Esophagus mucosa (tissue), 1 donor: ENCODE measurements at places on chromosomes 1 and 21. TPM values are rescaled to one million over a fixed set of nuclear protein-coding genes. Genes with fewer than 3 reads are reported as not detected.

GRCh38 chr21:35343046-35343819 is 294.1 kb upstream of the RUNX1 start:
- ATAC-seq: no peak

DNA sequence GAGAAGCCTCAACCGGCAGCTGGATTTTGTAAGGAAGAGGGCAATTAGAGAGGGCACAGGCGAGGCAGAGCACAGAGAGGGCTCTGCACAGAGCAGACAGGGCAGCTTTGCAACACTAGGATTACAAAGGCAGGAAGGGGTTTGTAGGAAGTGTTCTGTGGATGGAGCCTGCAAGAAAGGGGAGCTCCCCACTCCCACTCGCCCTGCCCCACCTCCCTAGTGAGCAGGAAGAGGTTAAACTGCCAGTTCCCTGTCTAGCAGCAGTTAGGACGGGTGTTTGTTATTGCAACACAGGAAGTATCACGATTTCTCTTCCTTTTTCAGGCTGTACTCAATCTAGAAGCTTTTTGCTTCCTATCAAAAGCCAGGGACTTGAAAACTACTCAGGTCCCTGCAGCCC is 63.3 kb upstream of the LRRC8D start:
- ATAC-seq: peak; percentile 46

The SYT2 gene
- total RNA-seq: not detected

The CRP gene
- not detected for total RNA-seq

The SELE gene
- 0.56 TPM for total RNA-seq

GRCh38 chr1:234858722-234859121 is 248.7 kb upstream of the IRF2BP2 start:
- no peak for ATAC-seq

GRCh38 chr1:176379626-176380339 is 83.2 kb upstream of the PAPPA2 start:
- ATAC-seq: no peak

- no peak for ATAC-seq
Observed at GRCh38 chr1:20069874-20070273, at the start of gene PLA2G5. Gene PLA2G5, plus strand, starts transcription at chr1:20070194. Its CDS starts 14,637 bp downstream, at chr1:20084831.

- no peak for ATAC-seq
Observed at GRCh38 chr1:53025034-53025768, 36.8 kb upstream of the PODN start.

DNA sequence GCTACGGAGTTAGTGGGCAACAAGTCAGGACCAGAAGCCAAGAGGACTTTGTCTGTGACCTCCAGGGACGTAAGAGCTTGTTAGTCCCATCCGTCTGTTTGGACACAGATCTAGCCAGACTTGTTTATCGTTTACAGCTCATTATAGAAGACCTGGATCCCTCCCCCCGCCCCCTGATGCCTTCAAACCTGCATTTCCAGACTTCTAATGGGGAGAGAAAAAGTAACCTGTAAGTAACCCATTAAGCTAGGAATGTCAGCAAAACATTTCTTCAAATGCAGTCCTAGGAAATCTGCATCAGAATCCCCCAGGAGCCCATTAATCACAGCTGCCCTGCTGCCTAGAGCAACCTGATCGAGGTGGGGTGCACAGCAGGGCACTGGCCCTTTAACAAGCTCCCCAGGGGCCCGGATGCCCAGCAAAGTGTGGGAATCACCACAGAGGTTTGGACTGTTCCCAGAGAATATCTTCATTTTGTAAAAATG is 1.4 kb upstream of the MAD2L2 start:
- no peak for ATAC-seq

DNA sequence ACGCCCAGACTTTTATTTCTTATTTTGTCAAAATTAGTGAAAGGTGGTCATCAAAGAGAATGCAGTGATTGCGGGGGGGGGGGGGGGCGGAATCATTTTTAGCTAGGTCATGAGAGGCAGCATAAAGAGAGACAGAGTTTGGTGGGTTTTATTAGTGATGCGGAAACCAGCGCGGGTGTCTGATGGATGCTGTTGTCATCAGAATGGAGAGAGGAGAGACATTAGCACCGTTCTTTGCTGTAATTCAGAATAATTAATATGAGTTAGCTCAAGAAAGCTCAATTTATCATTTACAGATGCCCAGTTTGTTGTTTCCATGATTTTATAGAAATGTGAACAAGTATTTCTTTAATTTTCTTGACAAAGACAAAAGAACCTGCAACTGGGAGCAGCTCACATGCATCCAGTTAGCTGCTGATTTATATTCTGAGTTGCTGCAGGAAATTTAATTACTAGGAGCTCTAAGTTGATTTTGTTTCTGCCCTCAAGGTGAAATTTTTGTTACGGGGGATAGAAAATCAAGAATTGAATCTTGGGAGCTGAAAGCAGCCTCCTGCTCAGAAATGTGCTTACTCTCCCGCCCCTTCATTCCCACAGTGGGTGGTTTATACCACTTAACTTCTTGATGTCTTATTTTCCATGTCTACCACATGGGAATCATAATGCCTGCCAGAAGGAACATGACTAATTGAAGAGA is 133.4 kb upstream of the MAP1LC3C start:
- no peak for ATAC-seq

DNA sequence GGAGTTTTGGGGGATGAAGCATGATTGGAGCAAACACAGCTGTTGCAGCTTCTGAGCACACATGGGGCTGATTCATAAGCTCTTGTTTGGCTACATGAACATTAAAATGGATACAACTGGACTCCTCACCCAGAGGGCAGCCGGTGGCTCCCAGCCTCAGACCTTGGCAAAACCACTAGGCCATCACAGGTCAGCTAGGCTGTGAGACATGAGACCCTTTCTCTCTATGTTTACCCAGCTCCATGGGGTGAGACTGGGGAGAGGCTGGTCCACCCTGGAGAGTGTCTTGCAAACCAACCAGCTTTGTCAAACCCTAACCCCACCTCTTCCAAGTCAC is 388.7 kb downstream of the PTPRU start:
- no peak for ATAC-seq

The PDE9A gene
- total RNA-seq: 1.8 TPM

GRCh38 chr1:7097938-7098592 is 312.8 kb downstream of the CAMTA1 start:
- ATAC-seq: no peak

- ATAC-seq: peak; percentile 52
Observed at GRCh38 chr21:14706712-14707510, 160.8 kb upstream of the SAMSN1 start.

The LYPD8 gene
- not detected for total RNA-seq

The PIGC gene
- total RNA-seq: 11.7 TPM

GRCh38 chr1:73860421-73860950 is 337.5 kb downstream of the LRRIQ3 start:
- no peak for ATAC-seq

GRCh38 chr1:198892065-198892464 is 253.2 kb downstream of the PTPRC start:
- ATAC-seq: no peak

The SLC35D1 gene
- 9.0 TPM for total RNA-seq

The RBBP5 gene
- total RNA-seq: 6.9 TPM

The HAO2 gene
- total RNA-seq: not detected

The CCDC181 gene
- not detected for total RNA-seq

GRCh38 chr1:230212405-230212936 is 145.4 kb downstream of the GALNT2 start:
- no peak for ATAC-seq

DNA sequence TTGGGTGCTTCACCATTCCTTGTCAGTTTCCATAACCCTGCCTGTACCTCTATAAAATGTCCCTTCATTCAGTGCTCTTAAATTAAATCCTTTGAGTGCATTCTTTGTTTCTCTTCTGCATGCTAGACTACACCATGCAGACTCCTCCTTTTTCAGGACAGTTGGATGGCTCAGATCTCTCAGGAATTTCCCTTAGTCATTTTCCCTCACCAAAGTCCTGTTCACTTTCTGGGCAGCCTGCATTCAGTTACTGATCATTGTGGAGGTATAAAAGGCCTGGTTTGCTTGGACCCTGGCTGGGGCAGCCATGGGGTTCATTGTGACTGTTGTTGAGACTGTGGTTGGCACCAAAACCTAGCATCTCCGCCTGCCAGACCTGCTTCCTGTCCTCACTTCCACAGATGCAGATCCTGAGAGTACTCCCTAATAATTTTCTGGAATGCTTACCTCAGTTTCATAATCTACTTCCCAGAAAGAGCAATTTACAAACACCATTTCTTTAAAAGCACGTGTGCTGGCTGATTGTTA is 88.4 kb downstream of the PDE4B start:
- no peak for ATAC-seq

DNA sequence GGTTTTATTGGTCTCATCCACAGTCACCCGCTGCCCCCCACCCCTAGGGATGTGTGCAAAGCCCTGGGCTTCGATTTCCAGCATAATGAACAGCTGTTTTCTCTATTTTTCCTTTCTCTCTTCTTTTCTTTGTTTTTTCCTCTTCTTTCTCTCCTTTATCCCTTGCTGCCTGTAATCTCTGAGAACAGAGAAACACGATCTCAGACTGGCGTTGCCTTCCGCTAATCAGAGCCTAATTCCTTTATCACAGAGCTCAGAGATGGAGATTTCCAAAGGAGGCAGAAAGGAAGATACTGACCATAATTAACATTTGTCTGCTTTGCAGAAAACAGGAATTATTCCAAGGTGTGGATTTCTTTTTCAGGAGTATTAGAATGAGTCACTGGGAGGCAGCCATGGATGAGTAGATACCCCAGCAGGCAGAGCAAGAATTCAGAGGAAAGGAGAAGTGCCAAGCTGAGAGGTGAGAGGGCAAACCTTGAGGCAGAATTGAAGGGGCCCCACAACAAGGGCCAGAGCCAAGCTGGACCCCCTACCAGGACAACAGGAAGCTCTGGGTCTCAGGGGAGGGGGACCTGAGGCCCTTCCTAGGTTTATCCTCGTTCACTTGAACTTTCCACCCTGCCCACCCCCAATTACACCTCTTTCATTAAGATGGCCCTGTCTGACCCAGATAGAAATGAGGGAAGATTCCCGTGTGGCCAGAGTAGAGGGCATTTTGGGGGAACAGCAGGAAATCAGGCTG is 33.3 kb downstream of the MATN1 start:
- ATAC-seq: no peak

The PRAMEF20 gene
- not detected for total RNA-seq

GRCh38 chr1:197919346-197920066 is 2.3 kb downstream of the LHX9 start:
- no peak for ATAC-seq

The CLEC20A gene
- not detected for total RNA-seq

DNA sequence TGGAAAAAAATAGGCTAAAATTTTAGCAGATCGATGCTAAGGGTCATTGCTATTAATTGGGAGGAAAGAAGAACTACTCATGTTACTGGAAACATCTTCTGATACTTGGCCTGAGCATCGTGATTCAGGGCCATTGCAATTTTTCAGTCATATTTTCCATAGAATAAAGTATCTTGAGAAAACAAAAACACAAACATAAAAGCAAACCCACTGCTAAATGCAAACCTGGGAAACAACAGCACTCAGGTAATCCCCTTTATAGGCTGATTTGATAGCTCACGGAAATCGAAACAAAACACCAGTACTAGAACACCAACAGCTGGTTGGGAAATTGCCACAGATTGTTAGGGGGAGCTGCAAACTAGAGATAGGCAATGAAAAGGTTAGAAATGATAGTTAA is 172.9 kb upstream of the ESRRG start:
- ATAC-seq: no peak

- no peak for ATAC-seq
Observed at GRCh38 chr1:113787663-113788062, 24.6 kb downstream of the RSBN1 start.

The CSMD2 gene
- 0.08 TPM for total RNA-seq

- ATAC-seq: no peak
Observed at GRCh38 chr1:180486092-180486491, 16.3 kb downstream of the ACBD6 start.

The AHDC1 gene
- total RNA-seq: 51.7 TPM

The CASQ1 gene
- total RNA-seq: 0.28 TPM

GRCh38 chr1:71780681-71781080 is 501.7 kb downstream of the NEGR1 start:
- ATAC-seq: no peak

DNA sequence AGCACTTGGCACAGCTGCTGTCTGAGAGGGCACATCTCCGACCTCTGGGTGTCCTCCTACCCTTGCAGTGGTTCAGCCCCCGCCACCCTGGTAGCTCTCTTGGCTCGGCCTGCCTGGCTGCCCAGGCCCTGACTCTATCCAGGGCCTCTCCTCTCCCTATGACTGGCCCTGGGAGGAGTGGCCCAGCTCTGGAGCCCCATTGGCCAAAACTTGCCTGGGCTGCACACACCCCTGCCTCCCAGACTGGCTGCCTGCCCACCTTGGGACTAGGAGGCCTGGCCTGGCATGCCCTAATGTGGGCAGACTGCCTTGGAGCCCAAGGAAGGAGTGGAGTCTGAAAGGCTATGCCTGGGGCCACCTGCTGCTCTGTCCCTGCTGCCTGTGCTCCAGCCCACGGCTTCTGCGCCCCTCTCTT is 33.6 kb downstream of the ACOT11 start:
- peak; percentile 99 for ATAC-seq

DNA sequence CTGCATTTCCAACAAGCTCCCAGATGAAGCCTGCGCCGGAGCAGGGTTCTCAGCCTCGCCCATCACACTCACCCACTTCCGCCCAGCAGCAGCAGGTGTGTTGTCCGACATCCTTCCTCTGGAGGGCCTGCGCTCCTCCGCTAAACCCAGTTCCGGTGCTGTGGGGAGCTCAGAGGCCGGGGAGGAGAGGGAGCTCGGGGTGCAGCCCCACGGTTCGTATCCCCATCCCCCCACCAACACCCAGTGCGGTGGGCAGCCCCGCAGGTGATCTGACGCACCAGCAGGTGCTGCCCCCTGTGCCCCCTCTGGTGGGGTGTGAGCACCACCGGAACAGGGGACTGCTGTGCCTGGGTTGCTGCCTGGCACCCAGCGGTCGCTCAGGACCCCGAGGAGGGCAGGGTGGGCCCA is 3.4 kb upstream of the PEX10 start:
- ATAC-seq: peak; percentile 34

GRCh38 chr1:217968085-217968484 is 317.0 kb upstream of the RRP15 start:
- ATAC-seq: no peak

The TNFAIP8L2 gene
- not detected for total RNA-seq

The PRR9 gene
- not detected for total RNA-seq

The TBX15 gene
- not detected for total RNA-seq
